ENCODE measurements at places on chromosomes 16 and 17.

GRCh38 chr16:22879466-22879865 is 65.5 kb downstream of the HS3ST2 start:
- no peak for DNase-seq

- no peak for DNase-seq
Measured at GRCh38 chr16:86364653-86365380, 145.5 kb upstream of the FOXF1 start.

GRCh38 chr17:27898096-27898495 is 4.9 kb upstream of the LYRM9 start:
- DNase-seq, result no peak

GRCh38 chr17:63762161-63763078 is 11.0 kb downstream of the CCDC47 start:
- DNase-seq, result no peak

DNA sequence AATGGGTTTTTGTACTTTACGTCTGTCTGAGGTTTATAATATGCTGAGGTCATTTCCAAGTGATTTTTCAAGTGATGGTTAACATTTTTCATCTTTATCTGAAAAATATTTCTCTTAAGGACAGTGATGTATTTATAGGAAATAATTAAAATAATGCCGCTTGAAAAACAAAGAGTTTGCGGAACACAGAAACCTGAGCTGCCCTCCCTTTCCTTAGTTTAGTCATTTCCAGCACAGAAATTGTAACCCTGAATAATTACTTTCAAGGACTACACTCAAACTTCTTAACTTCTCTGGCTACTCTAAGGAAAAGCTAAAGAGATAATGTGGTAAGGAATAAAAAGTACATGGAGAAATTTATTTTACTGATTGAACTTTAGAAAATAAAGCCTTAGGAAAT is 54.6 kb downstream of the MRTFB start:
- DNase-seq, result no peak

GRCh38 chr17:57276621-57277020 is 20.3 kb downstream of the MSI2 start:
- DNase-seq, result no peak

DNA sequence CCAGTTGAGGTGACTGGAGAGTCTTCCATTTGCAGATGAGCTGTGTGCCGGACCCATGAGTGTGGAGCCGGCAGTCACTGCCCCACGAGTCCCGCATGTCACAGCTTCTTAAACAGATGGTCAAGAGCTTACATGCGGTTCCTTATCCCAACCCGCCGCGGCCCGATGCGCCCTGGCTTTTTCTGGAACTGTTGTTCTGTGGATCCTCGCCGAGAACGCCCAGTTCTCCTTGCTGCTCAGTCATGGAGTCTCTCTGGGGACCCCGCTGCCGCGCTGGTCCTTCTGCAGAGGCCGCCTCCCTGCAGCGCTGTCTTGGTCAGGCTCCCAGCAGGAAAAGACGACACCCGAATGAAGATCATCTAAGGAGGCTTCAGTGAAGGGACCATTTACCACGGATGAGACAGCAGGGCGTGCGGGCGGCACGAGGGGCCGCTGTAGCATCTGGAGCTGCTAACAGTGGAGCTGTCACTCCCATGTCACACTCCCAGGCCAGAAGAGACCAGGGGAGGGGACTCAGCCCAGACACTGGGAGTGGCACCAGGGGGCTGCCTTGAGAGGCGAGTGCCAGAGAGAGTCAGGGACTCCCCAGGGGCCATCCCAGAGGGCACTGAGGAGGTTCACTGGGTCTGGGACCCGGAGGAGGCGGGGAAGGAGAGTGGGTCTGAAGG is 10.8 kb upstream of the LGALS3BP start:
- no peak for DNase-seq

- DNase-seq, result peak; percentile 95
Measured at GRCh38 chr16:14372471-14372870, 257.6 kb downstream of the PARN start.

DNA sequence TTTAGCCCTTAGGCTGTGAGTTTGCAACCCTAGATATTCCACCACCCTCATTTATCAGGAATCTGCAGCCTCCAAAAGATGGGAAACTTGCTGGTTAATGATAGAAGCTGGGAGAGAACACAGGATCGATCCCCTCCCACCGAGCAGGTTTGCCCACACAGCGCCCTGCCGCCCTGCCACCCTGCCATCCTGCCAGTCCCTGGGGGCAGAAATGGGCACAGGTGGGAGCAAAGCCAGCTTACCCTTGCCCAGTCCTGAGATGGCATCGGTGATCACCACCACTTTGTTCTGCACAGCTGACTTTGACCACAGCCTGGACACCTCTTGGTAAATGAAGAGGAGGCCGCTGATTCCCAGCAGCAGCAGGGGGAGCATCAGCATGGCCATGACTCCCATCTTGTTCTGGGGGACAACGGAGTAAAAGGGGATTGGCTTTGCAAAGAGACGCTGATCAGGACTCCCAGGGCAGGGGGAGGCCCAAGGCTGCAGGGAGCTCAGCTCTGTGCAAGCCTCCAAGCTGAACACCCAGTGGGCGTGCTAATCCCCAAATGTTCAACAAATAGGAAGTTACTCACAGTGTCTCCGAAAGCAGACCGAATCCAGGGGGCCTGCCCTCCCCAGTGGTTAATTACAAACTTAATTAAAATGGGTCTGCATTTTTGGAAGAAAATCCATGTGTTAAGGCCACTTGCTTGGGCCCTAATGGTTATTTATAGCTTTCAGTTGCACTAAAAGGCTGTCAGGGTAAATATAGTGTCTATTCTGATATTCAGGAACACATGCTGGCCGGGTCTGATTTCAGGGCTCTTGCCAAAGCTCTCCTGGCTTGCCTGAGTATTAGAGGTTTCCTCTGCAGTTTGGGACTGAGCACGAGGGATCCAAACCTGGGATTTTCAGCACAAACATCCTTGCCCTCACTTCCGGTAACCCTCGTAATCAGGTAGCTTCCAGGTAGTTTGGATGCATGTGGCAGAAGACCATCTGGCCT is at the start of gene DHRS7C:
Gene DHRS7C (minus strand): TSS at position 704 of the 988 bp plus-strand sequence. CDS start 308 bp downstream, at position 396.
- DNase-seq, result peak; percentile 86

DNA sequence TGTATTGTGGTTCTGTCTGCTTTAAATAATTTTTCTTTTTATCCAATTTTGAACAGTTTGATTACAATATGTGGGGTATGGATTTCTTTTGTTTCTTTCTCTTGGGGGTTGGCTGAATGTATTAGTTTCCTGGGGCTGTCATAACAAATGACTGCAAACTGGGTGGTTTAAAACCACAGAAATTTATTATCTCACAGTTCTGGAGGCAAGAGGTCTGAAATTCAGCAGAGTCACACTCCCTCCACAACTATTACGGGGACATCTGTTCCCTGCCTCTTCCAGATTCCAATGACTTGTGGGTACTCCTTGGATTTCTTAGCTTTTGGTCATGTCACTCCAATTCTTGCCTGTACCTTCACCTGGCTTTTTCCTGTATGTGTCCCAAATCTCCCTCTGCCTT is 23.7 kb downstream of the COX11 start:
- peak; percentile 2 for DNase-seq

DNA sequence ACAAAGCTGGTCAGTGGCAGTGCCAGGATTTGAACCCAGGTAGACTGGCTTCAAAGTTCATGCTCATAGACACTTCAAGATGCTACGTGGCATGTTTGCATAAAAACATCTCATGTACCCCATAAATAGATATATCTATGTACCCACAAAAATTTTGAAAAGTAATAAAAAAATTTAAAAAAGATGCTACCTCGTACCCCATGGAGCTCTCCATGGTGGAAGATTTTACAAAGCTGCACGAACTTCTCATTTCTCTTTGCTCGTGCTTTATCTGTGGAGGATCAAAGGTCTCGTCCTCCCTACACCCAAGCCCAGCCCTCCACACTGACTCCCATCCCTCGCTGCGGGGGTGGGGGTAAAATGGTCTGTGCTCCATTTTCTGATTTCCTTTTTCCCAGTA is 135.5 kb downstream of the HAPSTR1 start:
- DNase-seq, result no peak

- DNase-seq, result no peak
Measured at GRCh38 chr17:61410141-61411010, 10.7 kb downstream of the TBX2 start.

DNA sequence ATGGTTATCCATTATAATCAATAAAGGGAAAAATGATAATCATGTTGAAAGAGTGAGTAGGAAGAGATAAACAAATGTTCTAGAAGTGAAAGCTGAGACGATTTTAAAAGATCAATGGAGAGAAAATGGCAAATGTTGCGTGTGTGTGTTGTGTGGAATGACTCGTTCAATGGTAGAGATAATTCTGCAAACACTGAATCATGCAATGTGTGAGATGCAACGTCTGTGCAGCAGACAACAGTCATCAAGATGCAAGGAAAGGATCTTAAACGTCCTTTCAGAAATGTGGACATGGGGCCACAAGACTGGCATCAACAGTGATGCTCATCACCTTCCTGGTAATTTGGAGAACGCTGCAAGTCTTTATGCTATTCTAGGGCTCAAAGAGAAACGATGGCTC is 124.4 kb downstream of the CDYL2 start:
- DNase-seq, result no peak

DNA sequence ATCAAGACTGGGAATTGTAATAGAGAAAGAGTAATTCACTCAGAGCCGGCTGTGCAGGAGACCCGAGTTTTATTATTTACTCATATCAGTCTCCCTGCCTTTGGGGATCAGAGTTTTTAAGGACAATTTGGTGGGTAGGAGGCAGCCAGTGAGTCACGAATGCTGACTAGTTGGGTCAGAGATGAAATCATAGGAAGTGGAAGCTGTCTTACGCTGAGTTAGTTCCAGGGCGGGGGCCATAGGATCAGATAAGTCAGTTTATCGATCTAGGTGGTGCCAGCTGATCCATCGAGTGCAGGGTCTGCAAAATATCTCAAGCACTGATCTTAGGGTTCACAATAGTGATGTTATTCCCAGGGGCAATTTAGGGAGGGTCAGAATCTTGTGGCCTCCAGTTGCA is 20.2 kb upstream of the GUCY2D start:
- DNase-seq, result no peak

GRCh38 chr17:16909472-16910246 is 62.3 kb downstream of the TNFRSF13B start:
- DNase-seq, result no peak

- no peak for DNase-seq
Measured at GRCh38 chr17:27980043-27980442, 62.4 kb upstream of the NLK start.

DNA sequence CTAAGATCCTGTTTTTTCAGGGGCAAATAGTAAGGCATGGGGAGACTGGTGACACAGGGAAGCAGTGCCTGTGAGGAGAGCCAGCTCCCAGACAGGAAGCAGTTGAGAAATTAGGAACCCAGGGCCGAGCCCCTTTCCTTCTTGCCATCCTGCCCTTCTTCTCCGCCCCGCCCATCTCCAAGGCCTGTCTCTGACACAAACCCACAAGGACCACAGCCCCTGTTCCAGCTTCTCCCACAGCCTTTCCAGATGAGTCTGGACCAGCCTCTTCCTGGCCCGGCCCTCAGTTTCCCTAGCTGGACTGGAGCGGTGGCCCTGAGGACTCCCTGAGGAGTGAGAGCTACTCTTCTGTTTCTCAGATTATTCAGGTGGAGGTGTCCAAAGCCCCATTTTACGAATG is 9.9 kb downstream of the CCDC102A start:
- no peak for DNase-seq

DNA sequence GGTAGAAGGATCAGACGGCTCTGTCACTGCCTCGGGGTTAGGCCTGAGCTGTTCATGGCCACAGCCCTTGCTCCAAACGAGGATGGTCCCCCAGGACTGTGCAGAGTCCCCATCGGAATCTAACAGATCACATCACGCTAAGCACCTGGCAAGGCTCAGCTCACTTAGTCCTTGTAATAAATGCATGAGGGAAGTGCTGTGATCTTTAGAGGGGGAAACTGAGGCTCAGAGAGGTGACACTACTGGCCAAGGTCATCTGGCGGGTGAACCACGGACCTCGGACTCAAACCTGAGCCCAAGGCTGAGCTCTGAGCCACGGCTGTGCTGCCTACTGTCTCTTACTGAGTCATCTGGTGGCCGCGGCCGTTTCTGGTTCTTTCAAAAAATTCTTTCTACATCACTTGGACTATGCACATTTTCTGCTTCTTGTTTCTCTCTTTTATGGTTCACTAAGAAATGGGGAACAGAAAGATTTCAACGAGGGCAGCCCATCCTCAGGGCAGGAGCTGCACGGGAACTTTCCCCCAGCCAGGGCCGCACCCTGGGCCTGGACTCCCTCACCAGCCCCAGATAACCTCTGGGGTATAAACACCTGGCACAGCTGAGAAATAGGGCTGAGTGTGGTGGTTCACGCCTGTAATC is 55.6 kb downstream of the COTL1 start:
- no peak for DNase-seq

GRCh38 chr16:85615852-85616606 is 2.9 kb downstream of the GSE1 start:
- peak; percentile 68 for DNase-seq

DNA sequence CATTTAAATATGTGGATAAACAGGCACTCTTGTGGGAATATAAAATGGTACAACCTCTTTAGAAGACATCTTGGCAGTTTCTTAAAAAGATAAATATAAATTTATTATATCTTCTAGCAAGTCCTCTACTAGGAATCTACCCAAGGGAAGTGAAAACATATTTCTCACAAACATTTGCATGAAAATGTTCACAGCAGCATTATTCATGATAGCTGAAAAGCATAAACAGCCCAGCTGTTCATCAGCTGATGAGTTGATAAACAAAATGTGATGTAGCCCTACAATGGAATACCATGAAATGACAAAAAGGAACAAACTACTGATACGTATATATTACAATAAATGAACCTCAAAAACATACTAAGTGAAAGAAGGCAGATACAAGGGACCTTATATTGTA is 12.0 kb downstream of the DGKE start:
- no peak for DNase-seq

GRCh38 chr17:50026046-50026675 is 29.7 kb upstream of the ITGA3 start:
- no peak for DNase-seq

DNA sequence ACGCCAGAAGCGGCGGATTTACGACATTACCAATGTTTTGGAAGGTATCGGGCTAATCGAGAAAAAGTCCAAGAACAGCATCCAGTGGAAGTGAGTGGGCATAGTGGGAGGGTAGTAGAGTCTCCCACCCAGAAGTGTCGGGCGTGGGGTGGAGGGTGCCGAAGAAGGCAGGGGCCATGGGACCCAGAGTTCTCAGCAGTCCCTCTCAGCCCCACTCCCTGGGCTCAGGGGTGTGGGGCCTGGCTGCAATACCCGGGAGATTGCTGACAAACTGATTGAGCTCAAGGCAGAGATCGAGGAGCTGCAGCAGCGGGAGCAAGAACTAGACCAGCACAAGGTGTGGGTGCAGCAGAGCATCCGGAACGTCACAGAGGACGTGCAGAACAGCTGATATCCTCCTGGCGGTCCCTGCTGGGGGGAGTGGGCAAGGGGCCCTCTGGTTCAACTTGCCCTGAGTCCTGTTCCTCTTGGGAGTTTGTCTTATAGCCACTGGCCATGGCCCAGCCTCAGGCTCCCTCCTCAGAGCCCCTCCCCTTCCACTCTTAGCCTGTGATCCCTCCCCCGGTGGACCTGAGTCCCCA is 916 bp downstream of the E2F4 start:
- no peak for DNase-seq

GRCh38 chr16:980595-980854 is 1.0 kb upstream of the SOX8 start:
- no peak for DNase-seq

All from NCI-H2171 treated with DMSO at 0.1 percent for 48 hours (cell line).